Breast epithelium (tissue), 4 donors: ENCODE measurements at places on chromosomes 3 and 15. TPM values are rescaled to one million over a fixed set of nuclear protein-coding genes. Genes with fewer than 3 reads are reported as not detected.

DNA sequence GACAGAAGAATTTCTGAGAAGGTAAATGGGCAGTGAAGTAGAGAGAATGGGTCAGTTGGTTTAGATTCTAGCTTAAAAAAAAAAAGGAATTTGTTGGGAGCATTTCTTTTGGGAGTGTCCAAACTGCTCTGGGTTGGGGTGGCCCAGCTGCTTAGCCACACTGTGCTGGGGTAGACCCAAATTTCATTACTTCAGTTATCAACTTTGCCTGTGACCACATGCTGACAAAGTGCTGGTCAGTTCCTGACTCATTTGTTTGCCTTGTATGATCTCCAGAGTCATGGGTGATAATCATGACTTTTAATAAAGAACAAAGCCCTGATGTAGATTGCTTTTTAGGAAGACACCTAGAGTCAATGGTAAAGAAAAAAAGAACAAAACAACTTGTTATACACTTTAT lies 121.5 kb upstream of the FGF7 start:
- no peak for DNase-seq

GRCh38 chr3:51982352-51982837 lies 940 bp upstream of the ACY1 start:
- no peak for DNase-seq

- DNase-seq = no peak
Measured at GRCh38 chr3:100483529-100483928, 8.9 kb upstream of the TMEM45A start.

GRCh38 chr3:63029326-63029725 lies 154.1 kb upstream of the CADPS start:
- DNase-seq = no peak

DNA sequence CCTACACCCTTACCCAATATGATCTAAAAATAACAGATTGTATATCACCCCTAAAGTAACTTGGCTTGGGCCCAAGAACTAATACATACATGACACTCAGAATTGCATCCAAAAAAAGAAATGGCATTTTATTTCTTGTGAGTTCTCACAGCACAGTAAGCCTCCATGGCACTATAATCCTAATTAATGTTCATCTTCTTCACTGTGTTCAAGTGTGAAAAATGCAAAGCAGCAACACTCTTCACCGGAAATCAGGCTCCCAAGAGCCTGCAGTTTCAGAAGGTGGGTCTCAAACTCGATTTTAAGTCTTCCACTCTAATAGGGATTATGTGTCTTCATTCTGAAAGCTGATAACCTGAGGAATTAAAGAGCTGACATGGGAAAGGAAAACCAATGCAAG lies 142.8 kb upstream of the TSC22D2 start:
- no peak for DNase-seq

- DNase-seq = no peak
Measured at GRCh38 chr15:96325541-96326327, 4.8 kb upstream of the NR2F2 start.

CCK gene
- not detected for total RNA-seq

DNA sequence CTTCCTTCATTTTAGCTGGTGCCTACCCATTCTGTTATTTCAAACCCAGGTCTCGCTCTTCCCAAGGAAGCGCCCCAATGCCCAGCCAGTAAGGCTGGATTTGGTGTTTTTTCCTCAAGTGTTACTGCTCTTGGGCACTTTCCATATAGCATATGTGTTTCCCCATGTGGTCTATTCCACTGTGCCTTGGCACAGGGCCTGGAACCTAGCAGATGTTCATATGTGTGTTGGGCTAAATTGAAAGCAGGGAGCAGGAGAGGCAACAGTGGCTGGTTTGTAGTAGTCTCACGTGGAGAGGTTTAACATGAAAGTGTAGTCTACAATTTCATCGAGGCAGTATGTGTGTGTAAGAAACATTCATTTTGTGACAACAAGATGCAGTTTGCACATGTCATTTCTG lies 48.2 kb upstream of the TEX264 start:
- DNase-seq = no peak

- DNase-seq = no peak
Measured at GRCh38 chr15:78162038-78162437, 12.9 kb downstream of the IDH3A start.

DNA sequence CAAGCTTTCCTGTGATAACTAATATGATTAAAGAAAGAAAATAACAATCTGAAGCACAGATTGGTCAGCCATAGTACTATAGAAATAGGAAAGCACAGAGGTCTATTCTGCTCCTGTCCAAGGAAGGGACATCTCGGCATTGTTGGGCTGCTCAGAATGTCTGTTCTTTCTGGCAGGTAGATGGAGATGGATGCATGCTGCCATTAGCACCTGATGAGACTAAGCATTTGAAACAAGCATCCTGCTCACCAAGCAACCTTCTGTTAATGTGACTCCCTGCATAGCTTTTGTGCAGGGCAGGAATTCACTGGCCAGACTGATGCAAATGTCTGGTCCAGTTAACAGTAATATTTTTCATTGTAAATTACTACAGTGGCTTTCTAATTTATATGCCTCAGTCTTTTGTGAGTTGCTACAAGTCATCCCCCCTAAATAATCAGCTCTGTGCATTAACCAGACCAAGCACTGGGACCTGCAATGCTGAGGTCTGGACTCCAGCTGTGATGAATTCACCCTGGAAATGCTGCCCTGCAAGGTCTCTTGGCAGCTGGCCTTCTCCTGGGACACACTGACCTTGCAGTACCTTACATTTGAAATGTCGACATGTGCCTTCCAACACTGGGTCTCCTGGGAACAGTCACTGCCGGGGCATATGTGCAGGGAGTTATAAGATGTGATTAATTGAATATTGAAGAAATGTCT lies 1123.7 kb downstream of the IGSF11 start:
- DNase-seq = no peak

PTH1R gene
- 13.4 TPM for total RNA-seq

DNAH12 gene
- total RNA-seq = 0.32 TPM

SSR3 gene
- total RNA-seq = 156 TPM

UACA gene
- total RNA-seq = 144 TPM

VIPR1 gene
- total RNA-seq = 40.2 TPM

POC1A gene
- 1.9 TPM for total RNA-seq

DNA sequence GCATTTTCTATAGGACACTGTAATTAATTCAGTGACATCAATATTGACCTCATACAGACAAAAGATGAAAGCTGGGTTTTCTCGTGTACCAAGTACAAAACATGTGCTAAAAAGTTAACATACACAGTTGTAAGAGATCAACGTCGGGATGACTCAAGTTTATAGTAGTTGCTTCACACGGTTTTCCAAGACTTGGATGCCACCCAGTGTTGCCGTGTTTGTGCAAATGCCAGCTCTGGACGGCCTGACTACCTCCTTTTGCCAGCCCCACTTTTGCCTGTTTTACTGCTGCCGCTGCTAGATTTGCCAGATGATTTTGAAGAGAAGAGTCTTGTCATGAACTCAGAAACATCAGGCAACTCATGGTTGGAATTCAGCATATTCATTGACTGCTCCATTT lies 17.6 kb downstream of the EMC7 start:
- no peak for DNase-seq

- DNase-seq = no peak
Measured at GRCh38 chr3:124486324-124486723, 243.9 kb upstream of the UMPS start.

PLSCR2 gene
- total RNA-seq = not detected

SLC28A2 gene
- not detected for total RNA-seq

TMC3 gene
- 0.15 TPM for total RNA-seq

GRCh38 chr3:183584246-183584913 lies 28.9 kb upstream of the KLHL6 start:
- peak; percentile 19 for DNase-seq

DNA sequence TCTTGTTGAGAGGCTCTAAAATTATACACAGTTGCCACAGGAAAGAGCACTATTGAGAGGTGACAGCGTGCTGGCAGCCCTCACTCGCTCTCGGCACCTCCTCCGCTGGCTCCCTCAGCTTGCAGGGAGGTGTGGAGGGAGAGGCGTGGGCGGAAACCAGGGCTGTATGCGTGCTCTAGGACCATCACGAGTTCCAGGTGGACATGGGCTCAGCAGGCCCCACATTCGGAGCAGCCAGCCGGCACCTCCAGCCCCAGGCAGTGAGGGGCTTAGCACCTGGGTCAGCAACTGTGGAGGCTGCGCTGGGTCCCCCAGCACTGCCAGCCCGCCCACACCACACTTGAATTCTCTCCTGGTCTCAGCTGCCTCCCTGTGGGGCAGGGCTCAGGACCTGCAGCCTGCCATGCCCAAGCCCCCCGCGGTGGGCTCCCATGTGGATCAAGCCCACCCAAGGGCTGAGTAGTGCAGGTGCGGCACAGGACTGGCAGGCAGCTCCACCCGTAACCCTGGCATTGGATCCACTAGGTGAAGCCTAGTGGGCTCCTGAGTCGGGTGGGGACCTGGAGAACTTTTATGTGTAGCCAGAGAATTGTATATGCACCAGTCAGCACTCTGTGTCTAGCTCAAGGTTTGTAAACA lies 460.6 kb upstream of the ALCAM start:
- no peak for DNase-seq

DNA sequence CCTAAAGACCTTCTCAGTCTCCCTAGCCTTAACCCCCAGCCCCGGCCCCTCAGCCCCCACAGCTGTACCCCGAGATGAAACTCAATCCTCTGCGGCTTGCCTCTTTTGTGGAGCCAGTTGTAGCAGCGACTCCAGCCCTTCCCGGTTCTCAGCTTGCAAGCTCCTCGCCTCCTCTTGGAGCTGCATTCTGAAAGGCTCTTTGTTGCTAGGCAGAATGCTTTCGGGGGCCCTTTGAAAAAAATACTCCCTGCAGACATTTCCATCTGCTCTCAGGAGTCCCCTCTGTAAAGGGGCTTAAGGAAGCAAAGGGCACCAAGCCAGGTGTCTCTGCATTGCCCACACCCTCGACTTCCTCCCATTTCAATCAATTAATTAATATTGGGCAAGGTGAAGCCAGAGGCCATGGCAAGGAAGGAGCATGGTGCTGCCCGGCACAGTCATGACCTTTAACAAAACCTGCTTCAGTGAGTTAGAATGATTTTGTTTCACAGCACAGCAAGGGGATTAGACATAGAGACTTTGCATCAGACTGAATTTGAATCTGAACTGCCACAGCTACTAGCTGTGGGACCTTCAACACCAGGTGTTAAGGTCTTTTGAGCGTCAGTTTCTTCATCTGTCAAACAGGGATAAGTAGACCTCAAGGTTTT lies 65.5 kb downstream of the SRGAP3 start:
- no peak for DNase-seq

CIDEC gene
- total RNA-seq = 92.3 TPM

DNA sequence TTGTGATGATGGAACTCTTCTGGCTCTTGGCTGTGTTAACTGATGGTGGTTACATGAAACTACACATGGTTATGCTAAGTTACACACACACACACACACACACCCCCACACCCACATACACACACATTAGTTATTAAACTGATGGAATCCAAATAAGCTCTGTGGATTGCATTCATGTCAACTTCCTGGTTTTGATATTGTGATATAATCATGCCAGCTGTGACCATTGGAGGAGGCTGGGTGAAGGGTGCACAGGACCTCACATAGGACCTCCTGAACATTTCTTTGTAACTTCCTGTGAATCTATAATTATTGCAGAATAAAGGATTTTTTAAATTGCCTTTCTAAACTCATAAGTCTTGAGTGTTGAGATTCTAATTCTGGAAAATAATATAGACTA lies 58.9 kb upstream of the LIMD1 start:
- no peak for DNase-seq

DNA sequence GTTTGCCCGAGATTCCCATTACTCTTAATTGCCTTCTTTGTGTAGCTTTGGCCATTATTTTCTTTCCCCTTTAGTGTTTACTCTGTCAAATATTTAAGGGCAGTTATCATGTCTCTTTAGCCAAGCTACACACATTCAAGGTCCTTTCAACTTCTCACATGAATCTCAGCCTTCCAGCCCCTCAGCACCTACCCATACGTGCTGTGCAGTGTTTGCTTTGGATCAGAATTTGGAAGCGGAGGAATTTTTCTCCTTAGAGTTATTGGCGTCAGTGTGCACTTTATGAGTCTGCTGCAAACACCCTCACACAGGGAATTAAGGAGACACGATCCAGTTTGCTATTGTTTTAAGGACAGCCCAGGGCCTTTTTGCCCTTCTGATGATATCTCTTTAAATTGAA lies 231.6 kb downstream of the CACNA2D3 start:
- no peak for DNase-seq

ISLR2 gene
- total RNA-seq = 0.48 TPM

RTP4 gene
- total RNA-seq = 2.3 TPM

DNA sequence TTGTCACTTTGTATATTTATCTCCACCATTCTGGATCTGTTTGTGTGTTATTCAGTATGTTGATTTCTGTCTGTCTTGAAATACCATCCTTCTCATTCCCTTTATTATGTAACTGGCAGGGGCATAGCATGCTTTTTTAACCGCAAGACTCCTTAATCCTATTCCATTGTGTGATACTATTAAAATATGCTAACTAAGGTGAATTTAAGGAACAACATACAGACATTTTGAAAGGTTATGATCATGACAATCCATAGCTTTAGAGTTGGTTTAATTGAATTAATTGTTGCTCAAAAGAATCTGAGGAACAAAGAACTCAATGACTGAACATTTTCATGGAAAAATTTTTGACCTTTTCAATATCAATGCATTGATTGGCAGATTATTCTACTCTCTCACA lies 677.3 kb upstream of the ROBO1 start:
- DNase-seq = no peak

ATP10A gene
- 6.4 TPM for total RNA-seq

DNA sequence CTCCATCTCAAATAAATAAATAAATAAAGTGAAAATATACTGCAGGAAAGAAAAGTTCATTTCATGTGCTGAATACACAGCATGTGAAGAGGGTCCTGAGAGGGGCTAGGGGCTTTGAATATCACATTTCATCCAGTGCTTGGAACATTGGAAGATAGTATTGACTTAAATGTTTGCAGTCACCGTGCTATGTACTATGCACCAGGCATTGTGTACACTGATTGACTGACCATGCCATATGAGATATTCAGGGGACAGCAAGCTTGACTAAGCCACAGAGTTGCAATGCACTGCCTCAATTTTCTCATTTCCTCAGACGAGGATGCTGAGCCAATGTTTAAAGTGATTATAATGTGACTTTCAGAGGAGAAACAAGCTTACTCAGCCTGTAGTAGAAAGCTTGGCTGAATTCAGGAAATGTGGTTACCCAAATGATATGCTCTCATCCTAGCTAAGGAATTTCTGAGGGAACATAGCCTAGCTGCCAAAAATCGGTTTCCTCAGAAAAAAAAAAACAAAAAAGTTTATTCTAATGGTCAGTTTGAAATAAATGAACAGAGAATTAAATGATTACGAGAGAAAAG lies 557.9 kb downstream of the FGF12 start:
- no peak for DNase-seq

DNA sequence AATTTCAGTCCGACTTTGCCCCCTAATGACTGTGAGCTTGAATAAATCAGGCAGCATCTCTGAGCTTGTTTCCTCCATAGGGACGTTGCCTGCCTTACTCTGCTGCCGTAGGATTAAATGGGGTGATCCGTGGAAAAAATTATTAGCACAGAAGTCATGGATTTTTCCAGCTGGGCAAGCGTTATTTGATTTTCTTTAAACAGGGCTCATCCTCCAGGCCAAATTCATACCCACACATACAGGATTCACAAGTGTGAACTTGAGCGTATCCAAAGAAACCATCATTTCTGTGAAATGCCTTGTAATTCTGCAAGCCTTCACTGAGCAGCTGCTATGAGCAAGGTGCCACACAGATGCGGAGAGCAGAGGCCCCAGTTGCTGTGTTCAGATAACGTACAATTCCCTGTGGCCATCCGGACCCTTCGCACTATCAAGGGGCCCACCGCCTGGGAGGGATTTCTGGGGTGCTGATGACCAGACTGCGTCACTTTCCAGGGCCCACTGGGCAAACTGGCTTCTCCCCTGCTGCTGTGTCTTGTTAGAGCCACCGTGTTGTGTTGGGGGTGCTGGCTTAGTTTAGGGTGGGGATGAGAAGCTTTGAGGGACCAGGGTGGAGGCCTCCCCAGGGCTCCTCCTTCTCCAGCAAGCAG lies 61.4 kb downstream of the MGLL start:
- no peak for DNase-seq
